HL-60 (cell line): ENCODE measurements at places on chromosomes 11 and 22.

GRCh38 chr11:126383339-126384335 lies 28.2 kb downstream of the ST3GAL4 start:
- DNase-seq = no peak

GRCh38 chr11:132278801-132279574 lies 908.6 kb downstream of the NTM start:
- DNase-seq = peak; percentile 18

- no peak for DNase-seq
Observed at GRCh38 chr11:79082907-79083306, 357.9 kb downstream of the TENM4 start.

DNA sequence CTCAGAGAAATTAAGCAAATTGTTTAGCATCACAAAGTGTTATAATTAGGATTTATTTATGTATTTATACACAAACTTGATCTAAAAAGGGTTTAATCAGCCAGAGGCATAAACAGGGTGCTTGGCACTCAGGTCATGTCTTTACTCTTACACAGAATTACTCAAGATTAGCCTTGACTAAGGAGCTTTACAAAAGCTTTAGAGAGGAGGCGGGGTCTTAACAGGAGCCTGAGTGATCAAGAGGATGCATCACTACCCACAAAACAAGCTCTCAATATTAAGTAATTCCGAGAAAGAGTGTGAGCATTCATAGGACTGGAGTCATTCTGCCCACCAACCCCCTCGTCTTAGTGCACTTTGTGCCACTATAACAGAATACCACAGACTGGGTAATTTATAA lies 103.0 kb downstream of the SPATA19 start:
- DNase-seq = no peak

GRCh38 chr11:62843466-62843865 lies 4.1 kb upstream of the WDR74 start:
- DNase-seq = no peak

DNA sequence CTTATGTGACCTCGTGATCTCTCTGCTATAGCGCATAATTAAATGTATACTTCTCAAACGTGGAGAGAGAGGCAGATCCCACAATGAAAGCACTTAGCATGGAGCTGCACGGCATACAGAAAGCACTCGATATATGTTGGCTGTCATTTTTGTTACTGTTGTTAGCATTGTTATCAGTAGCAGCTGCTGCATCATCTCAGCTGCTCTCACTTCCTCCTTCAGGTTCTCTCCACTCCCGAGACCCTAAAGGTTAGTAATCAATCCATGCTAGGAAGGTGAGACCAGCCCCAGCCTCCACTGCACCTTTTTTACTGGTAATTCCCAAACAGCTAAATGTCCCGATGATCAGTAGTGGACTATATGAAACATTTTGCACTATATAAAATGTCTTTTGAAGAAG lies 13.4 kb upstream of the API5 start:
- DNase-seq = no peak

DNA sequence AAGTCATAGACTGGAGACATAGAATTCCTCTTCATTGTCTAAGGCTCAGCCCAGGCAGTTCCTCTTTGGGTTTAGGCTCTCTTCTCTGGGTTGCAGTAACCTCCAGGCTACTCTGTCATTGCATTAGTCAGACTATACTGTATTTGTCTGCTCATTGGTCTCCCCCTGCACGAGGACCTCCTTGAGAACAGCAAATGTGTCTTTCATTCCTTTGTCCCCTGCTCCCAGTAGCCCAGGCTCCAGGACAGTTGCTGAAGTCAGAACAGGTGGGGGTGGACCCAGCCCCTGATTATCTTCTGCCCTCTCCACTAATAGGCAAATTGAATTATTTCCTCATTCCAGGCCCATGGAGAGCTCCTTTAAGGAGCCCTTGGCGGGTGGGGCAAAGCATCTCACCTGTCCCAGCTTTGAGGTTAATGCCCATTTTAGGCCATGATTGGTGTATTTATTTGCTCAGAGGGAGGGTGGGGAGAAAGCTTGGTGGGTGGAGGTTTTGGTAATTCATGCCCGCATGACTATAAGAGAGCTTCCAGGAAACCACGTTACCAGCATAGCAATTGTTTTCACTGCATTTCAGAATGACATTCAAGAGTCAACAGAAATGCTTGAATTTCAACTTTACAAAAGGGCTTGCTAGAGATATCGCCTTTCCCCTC lies 40.9 kb downstream of the NAV2 start:
- DNase-seq = no peak
